ENCODE measurements at places on chromosomes 11 and 22.

DNA sequence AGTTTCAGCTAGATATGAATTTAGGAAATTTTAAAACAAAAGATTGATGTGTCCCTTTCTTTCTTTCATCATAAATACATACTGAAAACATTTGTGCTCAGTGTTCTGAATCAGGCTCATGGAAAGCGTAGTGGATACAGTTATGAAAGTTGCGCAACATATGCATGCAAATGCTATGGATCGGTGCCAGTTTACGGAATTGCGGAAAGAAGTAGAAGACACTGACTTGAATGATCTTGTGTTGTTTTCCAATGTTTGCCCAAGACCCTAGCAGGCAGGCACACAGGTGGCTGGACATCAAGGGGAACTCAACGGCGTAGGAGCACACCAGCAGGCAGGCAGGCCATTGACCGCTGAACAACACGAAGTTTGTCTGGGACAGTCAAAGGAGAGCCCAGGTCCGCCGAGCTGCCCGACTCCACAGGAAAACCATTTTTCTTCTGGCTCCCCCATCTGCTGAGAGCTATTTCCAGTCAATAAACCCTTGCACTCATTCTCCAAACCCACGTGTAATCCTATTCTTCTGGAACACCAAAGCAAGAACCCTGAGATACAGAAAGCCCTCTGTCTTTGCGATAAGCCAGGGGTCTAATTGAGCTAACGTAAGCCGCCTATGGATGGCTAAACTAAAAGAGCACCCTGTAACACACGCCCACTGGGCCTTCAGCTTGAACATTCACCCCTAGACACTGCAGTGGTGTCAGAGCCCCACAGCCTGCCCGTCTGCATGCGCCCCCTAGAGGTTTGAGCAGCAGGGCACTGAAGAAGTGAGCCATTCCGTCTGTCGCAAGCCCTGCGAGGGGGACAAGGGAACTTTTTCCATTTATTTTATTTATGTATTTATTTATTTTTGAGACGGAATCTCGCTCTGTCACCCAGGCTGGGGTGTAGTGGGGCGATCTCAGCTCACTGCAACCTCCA is 7.4 kb upstream of the BIRC3 start:
- no peak for DNase-seq

DNA sequence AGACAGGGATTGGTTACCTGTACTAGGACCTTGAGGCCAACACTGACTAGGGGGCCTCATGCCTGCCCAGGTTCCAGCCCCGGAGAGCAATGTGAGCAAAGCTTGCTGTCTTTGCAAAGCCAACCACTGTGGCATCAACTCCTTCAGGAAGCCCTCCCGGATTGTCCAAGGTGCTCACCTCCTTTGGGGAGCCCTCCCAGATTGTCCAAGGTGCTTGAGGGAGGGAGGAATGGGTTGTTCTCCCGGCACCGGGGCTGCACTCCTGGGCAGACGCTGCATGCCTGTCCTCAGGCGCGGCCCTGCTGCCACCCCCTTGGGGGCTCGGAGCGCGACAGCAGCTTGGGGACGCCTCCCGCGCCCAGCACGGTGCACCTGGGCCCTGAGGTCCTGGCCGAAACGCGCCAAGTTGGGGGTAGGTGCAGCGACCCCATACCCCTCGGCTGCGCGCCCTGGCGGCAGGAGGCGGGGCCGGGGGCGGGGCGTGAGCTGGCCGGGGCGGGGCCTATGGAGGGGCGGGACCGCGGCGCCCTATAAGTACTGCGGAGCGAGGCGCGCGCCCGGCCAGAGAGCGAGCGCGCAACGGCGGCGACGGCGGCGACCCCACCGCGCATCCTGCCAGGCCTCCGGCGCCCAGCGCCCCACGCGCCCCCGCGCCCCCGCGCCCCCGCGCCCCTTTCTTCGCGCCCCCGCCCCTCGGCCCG is at the start of gene CD81:
CD81 (plus strand) TSS at position 560 of the 701 bp plus-strand sequence. CDS start 240 bp downstream, outside the sequence.
- DNase-seq = peak; percentile 91

DNA sequence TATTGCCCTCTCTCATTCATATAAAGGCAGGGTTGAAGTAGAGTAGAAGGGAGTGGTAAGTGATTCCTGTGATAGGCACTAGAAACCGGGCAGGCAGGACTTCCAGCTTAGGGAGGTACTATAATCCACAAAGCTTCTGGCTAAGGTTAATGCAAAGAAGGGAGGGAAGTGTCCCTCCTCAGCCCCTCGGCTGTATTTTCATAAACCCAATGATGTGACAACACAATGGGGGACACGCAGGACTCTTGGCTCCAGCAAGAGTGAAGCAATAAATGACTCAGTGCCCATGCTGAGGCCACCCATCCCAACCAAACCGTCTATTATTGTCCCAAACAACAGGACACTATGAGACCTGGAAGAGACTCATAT is 90.7 kb downstream of the ETS1 start:
- DNase-seq = no peak

DNA sequence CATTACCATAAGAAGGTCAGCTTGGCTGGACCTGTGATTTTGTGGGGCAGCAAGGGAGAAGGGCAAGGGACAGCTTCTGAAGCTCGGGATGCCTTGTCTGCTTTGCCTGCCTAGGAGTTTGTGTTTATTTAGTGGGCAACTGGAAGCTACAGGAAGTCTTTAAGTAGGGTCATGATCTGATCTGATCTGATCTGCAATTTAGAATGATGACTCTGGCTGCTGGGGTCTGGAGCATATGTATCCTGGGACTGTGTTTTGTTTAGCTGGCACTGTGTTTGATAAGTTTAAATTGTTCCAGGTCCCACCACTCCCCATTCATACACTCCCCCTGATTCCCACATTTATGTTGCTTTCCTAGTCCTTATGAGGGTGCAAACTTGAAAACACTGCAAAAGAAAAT is 47.7 kb upstream of the HTATIP2 start:
- no peak for DNase-seq

DNA sequence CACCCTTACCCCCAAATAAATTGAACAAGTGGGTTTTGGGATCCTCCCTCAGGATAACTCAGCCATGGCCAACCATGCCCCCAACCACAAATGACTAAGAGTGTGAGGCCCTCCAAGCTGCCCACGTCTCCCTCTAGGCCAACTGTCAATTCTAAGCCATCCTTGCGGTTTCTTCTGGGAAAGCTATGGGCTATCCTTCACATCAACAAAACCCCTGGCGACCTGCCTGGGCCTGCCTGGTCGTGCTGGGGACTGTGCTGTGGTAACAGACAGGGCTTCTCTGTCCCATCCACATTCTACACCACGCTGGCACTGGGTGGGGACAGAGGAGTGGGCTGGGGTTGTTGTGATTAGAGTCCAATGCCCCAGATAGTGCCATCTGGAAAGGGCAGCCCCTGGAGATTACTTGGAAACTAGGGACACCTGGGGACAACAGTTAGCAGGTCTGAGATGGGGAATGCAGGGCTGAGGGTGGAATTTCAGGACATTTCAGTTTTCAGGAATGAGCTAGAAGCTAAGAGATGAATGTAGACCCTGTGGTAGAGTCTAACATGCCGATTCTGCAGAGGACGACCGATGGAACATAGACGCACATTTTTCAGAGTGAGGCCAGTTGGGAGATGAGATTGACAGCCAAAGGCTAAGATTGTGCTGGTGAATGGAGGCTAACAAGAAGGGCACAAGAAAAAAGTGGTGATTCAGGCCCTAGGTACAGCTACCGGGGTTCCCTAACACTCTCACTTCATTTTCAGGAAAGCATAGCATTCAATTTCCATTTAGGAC is 131.9 kb downstream of the RASSF10 start:
- DNase-seq = no peak

GRCh38 chr11:77038029-77038824 is 4.0 kb downstream of the B3GNT6 start:
- DNase-seq = no peak

DNA sequence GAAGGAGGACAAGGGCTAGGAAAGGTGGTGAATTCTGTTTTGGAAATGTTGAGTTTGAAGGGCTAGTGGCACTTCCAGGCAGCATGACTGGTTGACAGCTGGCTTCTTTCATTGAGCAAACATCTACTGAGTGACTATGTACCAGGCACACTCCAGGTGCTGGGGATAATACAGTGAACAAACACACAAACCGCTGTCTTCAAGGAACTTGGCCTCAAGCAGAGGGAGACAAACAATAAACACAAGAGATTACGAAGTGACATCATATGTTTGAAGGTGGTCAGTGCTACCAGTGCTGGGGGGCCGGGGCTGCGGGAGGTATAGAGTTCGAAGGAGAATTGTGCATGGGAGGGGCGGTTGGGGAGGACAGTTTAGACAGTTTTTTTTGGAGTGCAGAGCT is 197.0 kb upstream of the SORL1-AS1 start:
- no peak for DNase-seq

GRCh38 chr11:21774212-21774611 is 418.7 kb upstream of the ANO5 start:
- no peak for DNase-seq

- DNase-seq = no peak
Measured at GRCh38 chr11:36825251-36825650, 227.2 kb upstream of the RAG2 start.

GRCh38 chr11:3016861-3017260 is 24.7 kb upstream of the NAP1L4 start:
- no peak for DNase-seq

- DNase-seq = no peak
Measured at GRCh38 chr11:16791191-16791961, 52.9 kb downstream of the C11orf58 start.

GRCh38 chr11:130124096-130124495 is 35.5 kb upstream of the ST14 start:
- no peak for DNase-seq

GRCh38 chr11:69044111-69045013 is 4.4 kb upstream of the TPCN2 start:
- DNase-seq = no peak

GRCh38 chr22:20083157-20083890 is 3.3 kb downstream of the DGCR8 start:
- no peak for DNase-seq
